ENCODE measurements at places on chromosomes 5 and 9.

GRCh38 chr5:100768221-100768620, 134.9 kb downstream of the ST8SIA4 start:
- DNase-seq, result no peak

DNA sequence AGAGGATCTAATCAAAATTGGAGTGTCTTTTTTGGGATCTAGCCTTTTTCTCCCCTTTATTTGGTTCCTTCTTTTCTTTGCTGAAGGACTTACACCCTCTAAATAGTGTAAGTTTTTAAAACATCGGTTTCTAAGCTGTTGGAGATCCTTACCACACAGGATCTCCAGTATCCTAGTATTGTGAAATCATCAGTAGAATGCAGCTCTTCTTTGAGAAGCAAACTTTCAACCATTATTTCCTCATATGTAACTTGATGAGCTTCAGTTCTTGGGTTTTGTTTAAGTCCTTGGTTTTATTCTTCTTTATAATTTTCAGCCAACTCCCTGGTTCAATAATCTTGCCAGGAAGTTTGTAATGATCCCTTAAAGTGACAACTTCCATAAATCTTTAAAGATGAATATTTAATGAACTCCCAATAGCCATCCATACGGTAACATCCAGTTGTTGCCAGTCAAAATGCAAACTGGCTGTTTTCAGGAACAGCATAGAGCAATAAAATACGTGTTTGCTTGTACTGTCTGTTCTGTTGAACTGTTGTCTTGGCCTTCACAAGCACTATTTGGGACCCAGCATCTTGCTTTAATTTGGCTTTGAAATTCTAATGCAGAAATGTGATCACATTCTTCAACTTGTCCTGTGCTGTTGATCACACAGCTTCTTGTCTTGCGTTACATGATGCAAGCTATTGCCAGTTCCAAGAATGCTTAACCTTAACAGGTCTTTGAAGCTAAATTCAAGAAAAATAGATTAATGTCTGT, 34.8 kb upstream of the TTC23L start:
- DNase-seq, result no peak

DNA sequence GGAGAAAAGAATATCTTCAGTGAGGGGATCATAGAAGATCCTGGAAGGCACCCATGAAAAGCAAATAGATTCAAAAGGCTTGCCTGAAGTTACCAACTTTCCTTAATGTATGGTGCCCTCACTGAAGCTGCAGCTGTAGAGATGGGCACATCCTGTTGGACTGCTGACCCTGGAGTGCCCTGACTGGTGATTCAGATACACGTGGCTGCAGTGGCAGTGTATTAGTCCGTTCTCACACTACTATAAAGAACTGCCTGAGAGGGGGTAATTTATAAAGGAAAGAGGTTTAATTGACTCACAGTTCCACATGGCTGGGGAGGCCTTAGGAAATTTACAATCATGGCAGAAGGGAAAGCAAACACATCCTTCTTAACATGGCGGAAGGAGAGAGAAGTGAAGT, 80.3 kb downstream of the OSMR start:
- DNase-seq, result no peak

DNA sequence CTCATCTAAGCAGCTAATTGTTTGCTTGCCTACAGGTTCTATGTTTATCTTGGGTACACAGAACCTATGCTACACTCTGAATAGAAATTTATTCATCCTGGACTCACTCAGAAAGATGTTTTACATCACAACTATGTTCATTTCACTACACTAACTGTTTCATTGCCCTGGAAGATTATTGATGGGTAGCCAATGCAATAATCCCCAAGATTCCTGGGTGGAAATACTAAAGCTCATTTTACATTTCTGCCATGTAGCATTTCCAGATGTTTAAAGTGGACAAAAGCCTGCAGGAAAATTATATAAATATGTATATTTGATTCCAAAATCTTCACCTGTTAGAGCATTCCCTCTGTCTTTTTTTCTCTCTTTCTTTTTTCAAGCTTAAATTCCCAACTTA, 51.9 kb upstream of the IL7R start:
- no peak for DNase-seq

GRCh38 chr5:139488260-139488659, 5.7 kb upstream of the STING1 start:
- no peak for DNase-seq

DNA sequence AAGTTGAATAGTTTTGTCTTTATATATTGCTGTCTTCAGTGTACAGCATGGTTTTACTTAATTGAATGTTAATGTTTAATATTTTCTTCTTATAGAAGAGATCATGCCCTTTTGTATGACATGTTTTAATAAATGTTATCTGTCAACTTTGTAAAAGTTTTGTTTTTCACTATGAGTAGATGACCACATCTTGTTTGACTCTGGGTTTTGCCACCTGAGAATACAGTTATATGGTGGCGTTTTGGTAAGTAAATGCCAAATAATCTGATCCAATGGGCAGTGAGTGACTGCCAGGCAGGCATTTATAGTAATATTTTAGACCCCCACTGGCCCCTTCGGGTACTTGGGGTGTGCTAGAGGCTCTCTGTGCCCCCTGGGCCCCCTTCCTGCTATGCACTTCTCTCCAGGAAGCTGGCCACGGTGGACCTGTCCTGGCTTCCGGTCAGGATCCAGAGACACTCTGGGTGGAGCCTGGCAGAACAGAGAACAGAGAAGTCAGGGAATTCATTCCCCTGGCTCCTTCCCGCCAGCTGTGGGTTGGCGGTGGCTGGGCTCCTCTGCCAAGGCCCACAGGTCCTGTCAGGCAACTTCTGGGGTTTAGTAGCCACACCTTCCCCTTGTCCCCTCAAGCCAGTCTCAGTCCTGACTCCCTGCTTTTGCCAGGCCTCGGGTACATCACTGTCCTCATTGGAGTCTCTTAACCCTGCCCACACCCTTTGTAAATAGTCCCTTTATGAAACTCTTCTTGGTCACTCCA, 22.2 kb upstream of the ZBTB34 start:
- DNase-seq, result no peak

DNA sequence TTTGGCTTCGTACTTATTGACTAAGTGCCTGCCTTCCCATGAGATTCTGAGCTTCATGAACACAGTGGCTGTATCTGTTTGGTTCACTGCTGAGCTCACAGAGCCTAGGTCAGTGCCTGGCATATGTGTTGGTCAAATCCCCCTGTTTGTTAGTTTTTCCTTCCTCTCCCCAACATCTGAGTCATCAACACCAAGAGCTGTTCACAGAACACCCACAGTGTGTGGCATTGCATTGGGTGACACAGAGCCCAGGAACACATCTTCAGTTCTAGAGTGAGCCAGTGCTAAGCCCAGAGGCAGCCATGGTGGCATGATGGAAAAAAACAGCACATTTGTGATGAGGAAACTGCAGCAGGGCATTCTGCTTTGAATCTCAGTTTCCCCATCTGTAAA, 294.6 kb downstream of the SEC61B start:
- DNase-seq, result no peak

DNA sequence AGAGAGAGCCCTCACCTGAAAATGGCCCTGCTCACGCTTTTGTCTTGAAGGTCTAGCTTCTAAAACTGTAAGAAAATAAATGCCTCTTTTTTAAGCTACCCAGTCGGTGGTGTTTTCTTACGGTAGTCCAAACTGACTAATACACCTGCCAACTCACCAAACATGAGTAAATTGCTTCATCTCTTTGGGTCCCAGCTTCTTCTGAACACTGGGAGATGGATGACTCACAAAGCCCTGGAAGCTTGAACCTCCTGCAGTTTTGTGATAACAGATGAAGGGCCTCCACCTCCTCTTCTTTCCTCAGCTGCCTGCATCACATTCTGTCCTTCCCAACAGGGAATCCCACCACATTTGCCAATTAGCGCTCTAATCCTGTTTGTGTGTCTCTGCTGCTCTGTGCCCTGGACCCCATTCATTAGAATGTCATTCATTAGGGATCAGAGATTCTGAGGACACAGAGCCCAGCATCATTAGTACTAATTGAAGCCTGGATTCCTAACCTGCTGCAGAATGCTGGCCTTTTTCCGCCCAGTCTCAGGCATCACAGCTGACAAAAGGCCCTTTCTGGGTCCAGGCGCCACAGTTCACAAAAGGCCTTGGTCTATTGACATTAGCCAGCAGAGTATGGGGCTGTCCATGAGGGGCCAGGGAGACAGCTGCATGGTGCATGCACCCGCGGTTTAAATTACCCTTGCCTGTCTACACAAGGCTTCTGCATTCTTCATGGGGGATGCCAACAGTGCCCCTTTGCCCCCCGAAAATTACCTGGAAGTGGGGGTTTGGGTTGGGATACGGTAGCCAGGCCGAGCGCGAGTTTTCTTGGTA, 349.3 kb downstream of the SEMA5A start:
- DNase-seq, result no peak
